ENCODE measurements at places on chromosomes 2 and 18. TPM values are rescaled to one million over a fixed set of nuclear protein-coding genes. Genes with fewer than 3 reads are reported as not detected.

The BZW1 gene
- total RNA-seq, result 437 TPM

The GCA gene
- 5.3 TPM for total RNA-seq

The LRP2 gene
- total RNA-seq, result 0.06 TPM

The TYW5 gene
- 7.9 TPM for total RNA-seq

The IL36RN gene
- 0.13 TPM for total RNA-seq

The SRD5A2 gene
- total RNA-seq, result 0.04 TPM

The CABLES1 gene
- total RNA-seq, result 12.9 TPM

The GRB14 gene
- total RNA-seq, result 3.1 TPM

The SLC4A5 gene
- total RNA-seq, result 0.40 TPM

The GREB1 gene
- total RNA-seq, result 3.2 TPM

The CFAP65 gene
- total RNA-seq, result 0.15 TPM

The ERFE gene
- 6.3 TPM for total RNA-seq

The LRRTM1 gene
- not detected for total RNA-seq

The CXCR1 gene
- not detected for total RNA-seq

The INPP5D gene
- total RNA-seq, result 0.69 TPM

The FOXI3 gene
- not detected for total RNA-seq

The COL6A3 gene
- 0.09 TPM for total RNA-seq

The CLHC1 gene
- total RNA-seq, result 1.8 TPM

The BIN1 gene
- 26.7 TPM for total RNA-seq

The TWIST2 gene
- 19.4 TPM for total RNA-seq

The NT5DC4 gene
- not detected for total RNA-seq

The MC5R gene
- not detected for total RNA-seq

The ALK gene
- total RNA-seq, result not detected

The REG3G gene
- total RNA-seq, result not detected
